ENCODE measurements at places on chromosomes 4 and X.

GRCh38 chrX:140132937-140133336 is 167.6 kb upstream of the CXorf66 start:
- no peak for DNase-seq

DNA sequence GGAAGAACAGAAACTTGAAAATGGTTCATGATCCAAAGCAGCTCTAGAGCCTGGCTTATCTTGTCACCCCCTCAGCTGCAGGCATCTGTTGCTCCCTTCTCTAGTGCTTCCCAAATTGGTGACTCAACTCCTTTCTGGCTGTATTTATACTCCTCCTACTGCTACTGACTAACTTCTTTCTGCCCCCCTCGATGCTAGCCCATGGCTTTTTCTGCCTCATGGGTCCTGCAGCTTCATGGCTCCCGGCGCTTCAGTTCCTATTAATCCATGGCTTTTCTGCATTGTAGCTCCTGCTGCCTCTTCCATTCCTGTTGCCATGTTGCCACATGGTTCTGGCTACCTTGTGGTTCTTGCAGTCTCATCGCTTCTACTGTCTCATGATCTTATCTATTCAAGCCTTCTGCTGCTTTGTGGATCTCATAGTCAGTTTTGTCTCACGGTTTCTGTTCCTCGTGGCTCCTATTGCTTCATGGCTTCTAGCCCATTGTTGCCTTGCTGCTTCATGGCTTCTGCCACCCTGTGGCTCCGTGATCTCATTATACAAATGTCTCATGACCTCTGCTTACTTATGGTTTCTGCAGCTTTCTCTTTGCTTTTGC is 48.1 kb downstream of the SMC1A start:
- DNase-seq, result no peak

- DNase-seq, result no peak
These were observed 93.3 kb downstream of the STIM2 start for GRCh38 chr4:26953770-26954423.

DNA sequence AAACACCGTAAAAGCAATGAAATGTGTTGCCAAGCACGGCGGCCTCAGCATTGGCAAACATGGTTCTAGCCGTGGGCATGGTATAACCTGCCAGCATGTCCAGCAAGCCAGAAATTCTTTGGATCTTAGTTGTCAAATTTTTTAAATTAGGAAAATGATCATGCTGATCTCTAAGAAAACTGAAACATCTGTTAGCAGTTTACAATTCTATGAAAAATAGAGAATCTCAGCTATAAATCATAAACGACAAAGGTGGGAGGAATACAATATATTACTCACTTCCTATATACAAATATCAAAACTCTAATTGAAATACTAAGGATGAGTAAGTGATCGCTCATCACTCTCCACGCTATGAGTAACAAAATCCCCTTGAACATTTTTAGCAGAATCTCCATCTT is 130.3 kb downstream of the ADGRA3 start:
- no peak for DNase-seq

DNA sequence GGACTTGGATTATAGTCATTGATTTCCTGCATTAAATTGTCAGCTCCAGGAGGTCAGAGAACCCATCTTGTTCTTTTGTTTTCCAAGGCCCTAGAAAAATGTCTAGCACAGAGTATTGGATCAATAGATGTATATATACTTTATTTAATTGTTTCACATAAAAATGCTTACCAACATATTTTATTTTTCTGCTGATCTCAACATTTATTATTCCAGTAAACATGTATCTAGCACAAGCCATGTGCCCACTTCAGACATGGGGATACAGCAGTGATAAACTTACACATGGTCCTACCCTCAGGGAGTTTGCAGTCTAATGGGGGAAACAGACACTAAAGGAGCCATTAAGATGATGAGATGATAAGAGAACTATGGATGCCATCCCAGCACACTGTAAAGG is 49.1 kb upstream of the TBC1D9 start:
- DNase-seq, result no peak

GRCh38 chr4:40305328-40306170 is 29.6 kb upstream of the CHRNA9 start:
- no peak for DNase-seq

DNA sequence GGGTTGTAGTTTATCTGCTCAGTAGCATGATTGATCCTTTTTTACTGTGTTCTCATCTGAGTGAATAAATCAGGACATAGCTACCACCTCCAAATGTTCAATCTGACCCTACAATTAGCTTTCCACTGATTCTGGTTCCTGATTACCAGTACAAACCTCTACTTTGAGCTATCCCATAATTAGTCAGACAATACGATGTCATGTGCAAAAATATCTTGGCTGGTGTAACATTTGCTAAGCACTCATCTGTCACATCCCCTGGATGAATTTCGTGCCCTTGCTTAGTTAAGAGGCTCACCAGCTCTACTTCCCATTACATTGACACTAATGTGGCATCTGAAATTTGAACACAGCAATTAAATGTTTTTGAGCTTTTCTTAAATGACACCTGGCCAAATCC is 1101.0 kb upstream of the PCDH7 start:
- no peak for DNase-seq

GRCh38 chrX:129701624-129702069 is 37.1 kb upstream of the XPNPEP2 start:
- DNase-seq, result no peak

DNA sequence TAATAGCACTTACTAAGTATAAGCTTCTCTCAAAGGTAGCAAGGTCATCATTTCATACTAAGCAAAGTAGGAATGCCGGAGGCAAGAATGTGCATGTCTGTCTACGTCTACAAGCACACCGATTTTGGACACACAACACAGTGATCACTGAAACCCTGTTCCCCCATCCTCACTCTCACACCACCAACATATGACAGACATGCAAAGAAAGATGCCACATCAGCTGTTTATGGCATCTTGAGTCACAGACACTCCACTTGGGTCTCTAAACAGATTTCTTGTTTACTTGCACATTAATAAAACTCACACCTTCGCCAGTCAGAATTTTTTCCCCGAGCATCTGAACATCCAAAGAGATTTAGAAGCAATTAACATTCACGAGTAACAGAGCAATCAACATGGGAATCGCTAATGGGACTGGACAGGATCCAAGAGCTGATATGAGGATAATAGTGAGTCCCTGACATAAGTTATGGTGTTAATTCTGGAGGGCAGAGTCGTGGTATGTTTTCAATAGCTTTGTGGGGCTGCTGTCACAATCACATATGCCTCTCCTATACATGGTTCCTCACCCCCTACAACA is 324.1 kb downstream of the DHX15 start:
- DNase-seq, result no peak

GRCh38 chrX:12379671-12380070 is 241.4 kb downstream of the FRMPD4 start:
- DNase-seq, result no peak

- DNase-seq, result no peak
These were observed 1199.1 kb downstream of the ADGRL3 start for GRCh38 chr4:62399242-62399641.

DNA sequence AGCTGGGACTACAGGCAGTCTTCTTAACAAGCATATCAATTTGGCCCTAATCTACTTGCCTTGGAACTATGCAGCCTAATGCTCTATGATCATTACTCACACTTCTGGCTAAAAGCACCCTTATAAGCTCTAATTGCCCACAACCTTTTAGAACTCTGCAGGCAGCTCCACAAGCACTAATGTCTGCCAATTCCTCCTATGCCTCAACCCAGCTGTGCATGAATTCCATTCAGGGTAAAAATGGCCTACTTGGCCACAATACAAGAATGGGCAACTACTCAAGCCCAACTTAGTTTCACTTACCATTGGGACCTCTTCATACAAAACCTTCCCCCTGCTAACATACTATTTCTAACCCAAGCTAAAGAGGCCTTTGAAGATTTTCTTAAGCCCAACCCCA is 51.7 kb downstream of the ZNF718 start:
- DNase-seq, result no peak

GRCh38 chr4:139299536-139299935 is 1.8 kb upstream of the NAA15 start:
- DNase-seq, result no peak

DNA sequence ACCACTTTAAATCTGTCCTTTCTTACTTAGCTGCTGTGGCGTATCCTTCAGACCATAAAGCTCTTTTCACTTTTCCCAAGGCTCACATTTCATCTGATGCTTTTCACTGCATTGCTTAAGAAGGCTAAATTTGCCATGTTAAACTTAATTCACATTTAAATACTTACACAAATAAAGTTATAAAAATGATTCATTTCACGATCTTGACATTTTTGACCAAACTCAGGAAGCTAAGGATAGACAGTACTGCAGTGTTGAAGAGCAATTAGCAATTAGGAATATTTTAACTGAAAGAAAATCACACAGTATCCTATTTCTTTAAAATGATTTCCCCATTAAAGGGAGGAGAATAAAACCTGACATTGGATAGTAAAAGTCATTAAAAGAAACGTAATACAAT is 1038.6 kb downstream of the STPG2 start:
- DNase-seq, result no peak

- DNase-seq, result no peak
These were observed 20.8 kb downstream of the IRF2 start for GRCh38 chr4:184453365-184454160.

DNA sequence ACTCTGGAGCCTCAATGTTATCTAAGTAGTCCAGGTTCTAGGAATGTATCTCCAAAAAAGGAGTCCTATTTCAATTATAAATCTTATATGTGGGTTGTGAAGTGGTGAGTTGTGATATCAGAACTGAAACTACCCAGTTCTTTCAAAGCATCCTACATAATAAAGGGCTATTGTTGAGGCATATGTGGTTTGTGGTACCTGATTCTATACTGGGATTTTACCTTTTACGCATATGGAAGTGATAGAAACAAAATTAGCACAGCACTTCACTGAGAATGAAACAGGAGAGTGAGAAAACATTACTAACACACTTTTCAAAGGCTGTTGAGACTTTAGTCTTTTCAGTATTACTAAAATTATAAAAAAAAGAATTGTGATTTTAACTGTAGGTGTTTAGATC is 417.7 kb upstream of the GALNT7 start:
- DNase-seq, result no peak

DNA sequence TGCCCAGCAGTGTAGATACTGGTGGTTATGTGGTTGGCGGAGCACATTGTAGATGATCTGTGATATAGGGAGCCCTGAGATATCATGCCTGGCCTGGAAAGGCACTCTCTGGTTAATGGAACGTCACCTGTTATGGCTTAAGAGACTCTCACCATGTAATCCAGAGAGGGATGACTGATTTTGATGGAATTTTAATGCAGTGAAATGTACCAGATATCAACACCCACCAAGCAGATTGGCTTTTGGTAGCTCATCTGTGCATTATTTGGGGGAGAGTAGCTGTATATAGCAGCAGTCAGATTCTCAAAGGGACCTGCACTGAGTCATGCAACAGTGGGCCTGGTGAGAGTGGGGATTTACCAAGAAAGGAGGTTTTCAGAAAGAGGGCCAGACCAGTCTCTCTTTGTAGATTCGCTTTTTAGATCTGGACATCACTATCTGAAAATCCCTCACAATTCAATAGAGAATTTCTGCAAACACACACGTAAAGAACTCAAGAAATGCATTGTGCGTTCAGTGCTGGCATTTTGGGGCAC is 17.3 kb downstream of the TSC22D3 start:
- DNase-seq, result no peak

DNA sequence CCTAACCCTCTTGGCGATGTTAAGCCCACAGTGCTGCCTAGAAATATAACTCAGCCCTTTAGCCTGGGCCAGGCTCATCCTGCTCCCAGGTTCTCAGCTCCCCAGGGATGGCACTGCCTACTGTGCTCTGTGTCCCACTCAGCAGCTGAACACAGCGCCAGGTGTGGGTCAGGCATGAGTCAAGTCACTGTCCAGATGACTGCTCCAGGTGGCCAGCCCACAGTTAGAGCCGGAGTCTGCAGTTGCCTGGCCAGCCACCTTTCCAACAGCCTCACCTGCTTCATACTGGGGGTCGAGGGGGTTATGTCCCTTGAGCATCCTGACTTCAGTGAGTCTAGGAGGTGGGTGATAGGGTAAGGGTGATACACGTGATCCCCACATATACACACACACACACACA is 48.4 kb downstream of the TBC1D14 start:
- no peak for DNase-seq

DNA sequence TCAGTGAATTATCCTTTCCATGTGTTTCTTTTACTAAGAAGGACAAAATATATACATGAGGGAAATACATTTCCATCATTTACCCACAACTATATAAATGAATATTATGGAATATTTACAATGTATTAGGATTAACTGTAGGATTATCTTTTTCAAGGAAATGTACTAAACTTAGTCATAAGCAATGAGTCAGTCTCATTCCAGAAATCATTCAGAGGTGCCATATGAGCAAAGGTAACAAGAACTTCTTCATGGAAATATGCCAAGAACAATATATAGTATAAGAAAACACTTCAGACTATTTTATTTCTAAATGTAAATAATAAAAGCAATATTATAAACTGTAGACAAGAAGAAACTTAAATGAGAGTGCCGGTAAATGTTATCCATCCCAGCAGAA is 67.1 kb downstream of the USP38 start:
- DNase-seq, result no peak

DNA sequence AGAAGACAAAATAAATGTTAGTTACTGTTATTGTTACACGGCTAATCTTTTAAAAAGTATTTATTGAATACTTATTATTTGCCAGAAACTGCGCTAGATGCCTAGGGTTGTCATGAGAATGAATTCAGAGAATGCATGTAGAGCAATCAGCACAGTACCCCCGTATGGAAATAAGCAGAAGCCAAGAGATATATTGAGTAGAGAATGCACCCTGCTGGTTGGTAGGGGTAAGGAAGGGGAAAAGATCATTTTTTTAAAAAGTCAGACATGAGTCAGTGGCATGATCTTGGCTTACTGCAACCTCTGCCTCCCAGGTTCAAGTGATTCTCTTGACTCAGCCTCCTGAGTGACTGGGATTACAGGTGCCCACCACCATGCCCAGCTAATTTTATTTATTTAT is 13.1 kb upstream of the DRP2 start:
- DNase-seq, result no peak

- no peak for DNase-seq
These were observed 66.9 kb downstream of the ARHGEF38 start for GRCh38 chr4:105619188-105619931.

GRCh38 chrX:122787231-122787630 is 396.8 kb upstream of the GRIA3 start:
- DNase-seq, result no peak

- DNase-seq, result no peak
These were observed 320.1 kb downstream of the BMPR1B start for GRCh38 chr4:95077864-95078263.
